ENCODE measurements at places on chromosomes 4 and X.

DNA sequence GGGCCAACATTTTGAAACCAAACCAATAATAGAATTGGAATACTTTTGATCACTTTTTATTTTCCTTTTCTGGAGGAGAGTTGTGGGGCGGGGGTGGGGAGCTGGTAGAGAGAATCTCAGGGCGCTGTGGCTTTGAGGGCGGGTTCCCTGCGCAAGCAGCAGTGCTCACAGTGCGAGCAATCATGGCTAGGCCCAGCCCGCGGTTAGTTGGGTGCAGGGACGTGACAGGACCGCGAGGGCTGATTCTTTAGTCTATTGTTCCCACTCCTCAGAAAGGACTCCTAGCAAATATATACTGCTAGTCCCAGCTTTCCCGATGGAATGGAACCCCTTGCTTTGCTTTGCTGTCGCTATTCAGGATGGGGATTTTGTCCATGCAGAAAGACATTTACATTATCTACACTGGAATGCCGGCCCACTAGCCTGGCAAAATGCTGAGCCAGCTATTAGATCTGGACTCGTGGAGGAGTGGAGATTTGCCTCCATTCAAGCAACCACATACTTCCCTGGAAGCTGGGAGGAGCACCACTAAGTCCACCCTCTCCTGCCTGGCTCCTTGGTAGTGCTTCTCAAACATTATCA, 23.9 kb upstream of the APLN start:
- no peak for DNase-seq

GRCh38 chrX:120617996-120618630, 11.7 kb downstream of the C1GALT1C1 start:
- DNase-seq = no peak

- no peak for DNase-seq
Measured at GRCh38 chr4:74624351-74625151, 169.8 kb downstream of the BTC start.

DNA sequence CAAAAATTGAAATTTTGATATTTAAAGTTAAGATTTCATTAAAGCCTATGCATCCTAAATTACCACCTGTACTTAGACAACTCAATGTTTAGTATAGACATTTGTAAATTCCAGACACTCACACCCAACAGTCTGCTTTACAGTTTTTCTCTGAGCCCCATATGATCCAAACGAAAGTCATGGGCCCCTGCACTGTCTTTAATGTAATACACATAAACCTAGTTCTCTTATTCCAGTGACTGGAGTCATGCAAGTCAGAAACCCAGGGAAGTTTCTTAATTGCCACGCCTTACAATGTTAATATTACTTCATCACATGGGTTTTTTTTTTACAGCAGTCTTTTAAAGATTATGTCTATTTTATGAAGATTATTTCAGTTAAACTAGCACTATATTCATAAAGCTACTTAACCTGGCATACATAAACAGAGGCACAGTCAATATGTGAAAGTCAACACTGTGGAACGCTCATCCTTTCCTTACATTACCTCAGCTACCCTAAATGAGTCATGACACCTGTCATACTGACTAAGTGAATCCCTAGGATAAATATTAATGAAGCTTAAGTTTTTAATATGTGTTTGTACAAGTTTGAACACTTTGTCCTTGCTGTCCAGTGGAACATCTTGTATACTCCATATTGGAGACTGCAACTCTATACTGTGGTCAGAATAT, 67.7 kb upstream of the H2AZ1 start:
- no peak for DNase-seq

GRCh38 chr4:165692082-165692481, 181.0 kb upstream of the TLL1 start:
- DNase-seq = no peak

GRCh38 chrX:124555036-124555595, 208.8 kb downstream of the SH2D1A start:
- no peak for DNase-seq

All from stimulated activated CD8-positive, alpha-beta memory T cell treated with anti-CD3 and anti-CD28 coated beads, Interleukin-7, amount 100 ng/mL, for 48 hours (primary cell).